Foreskin fibroblast (primary cell): ENCODE measurements at places on chromosomes 12 and 14.

GRCh38 chr14:63777024-63777423, 49.2 kb upstream of the SGPP1 start:
- peak; percentile 72 for DNase-seq

DNA sequence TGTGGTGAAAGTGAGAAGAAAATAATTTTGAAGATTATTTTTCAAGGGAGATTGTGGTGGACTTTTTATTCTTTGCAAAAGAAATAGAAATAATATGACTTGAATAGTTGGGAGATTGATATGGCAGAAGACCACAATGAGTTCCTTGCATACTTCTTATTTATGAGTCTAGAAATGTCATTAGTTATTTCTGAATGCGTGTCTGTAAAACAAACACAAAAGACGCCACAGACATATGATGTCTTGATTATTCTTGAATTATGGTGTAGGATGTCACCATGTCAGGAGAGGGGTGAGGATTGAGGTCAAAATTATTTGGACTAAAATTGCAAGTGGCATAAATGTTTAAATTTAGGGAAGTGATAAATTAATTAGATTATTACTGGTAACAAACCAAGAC, 440.7 kb upstream of the PDE3A start:
- DNase-seq: no peak

DNA sequence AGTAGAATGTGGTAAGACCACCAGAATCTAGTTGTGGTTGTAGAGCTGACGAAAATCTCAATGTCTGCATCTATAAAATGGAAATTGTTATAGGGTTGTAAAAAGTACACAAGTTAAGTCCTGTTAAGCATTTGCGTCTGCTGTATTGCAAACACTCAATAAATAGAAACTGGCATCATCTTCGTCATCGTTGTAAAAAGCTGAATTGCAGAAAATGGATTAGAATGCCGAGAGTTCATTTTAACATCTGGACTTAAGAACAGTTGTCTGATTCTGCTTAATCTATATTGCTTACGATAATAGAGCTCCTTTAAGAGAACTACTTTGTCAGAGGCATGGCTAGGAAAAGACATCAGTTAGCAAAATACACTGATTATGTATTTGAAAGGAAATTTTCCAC, 33.2 kb downstream of the KCNMB4 start:
- DNase-seq: no peak

DNA sequence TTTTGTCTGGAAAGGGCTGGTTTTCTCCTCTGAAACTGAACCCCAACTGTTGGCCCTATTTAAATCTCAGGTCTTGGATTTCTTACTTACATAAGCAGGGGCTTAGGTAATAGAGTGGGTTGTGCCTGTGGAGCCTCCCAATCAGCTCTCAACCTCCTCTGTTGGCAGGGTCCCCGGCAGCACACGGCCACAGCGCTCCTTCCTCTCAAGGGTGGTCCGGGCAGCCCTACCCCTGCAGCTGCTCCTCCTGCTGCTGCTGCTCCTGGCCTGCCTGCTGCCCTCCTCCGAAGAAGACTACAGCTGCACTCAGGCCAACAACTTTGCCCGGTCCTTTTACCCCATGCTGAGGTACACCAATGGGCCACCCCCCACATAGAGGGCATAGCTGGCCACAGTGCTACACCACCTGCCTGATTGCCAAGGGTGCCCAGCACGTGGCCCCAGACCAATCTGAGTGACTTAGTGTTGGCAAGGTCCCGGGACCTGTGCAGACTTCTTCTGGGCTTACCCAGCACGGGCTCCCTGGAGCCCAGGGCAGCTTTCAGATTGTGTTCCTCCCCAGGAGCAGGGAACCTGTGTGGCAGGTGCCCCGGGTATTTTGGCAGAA, 68.9 kb downstream of the ESR2 start:
- no peak for DNase-seq

DNA sequence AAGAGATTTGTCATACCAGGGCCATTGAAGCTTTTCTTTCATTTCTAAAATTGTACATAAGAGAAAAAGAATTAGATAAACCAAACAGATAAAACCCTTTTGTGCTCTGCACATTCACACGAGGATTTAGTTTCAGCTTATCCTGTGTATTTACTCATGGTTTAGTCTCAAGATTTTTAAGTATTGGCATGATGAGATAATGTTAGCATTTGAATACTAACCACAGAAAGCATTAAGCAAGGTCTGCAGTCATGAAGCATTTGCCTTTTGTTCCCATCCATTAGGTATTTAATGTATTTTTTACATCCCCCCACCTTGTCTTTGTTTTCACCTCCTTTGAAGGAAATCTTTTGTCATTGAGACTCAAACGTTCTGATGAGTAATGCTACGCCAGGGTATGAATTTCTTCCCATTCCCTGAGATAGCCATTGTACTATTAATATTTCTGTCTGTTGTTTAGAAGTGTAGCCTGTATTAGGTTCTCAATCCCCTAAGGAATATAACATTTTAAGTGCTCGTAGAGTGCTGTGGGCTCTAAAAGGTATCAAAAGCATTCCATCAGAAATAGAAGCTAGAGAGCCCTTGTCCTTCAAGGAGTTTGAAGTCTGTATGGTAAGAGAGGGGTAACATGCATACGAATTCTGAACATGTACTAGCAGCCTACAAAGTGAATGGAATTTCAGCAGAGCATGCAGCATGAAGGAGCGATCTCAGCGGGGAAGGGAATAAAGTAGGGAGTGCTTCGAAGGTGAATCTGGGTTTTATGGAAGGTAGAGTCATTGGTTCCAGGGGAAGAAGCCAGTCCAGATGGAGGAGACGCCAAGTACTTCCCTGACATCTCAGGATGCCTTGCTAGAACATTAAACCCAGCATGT, 22.3 kb downstream of the CRADD start:
- peak; percentile 39 for DNase-seq

- DNase-seq: no peak
Measured at GRCh38 chr12:74509886-74510285, 27.7 kb upstream of the ATXN7L3B start.

GRCh38 chr14:69441948-69442347, 42.6 kb upstream of the PLEKHD1 start:
- DNase-seq: no peak

DNA sequence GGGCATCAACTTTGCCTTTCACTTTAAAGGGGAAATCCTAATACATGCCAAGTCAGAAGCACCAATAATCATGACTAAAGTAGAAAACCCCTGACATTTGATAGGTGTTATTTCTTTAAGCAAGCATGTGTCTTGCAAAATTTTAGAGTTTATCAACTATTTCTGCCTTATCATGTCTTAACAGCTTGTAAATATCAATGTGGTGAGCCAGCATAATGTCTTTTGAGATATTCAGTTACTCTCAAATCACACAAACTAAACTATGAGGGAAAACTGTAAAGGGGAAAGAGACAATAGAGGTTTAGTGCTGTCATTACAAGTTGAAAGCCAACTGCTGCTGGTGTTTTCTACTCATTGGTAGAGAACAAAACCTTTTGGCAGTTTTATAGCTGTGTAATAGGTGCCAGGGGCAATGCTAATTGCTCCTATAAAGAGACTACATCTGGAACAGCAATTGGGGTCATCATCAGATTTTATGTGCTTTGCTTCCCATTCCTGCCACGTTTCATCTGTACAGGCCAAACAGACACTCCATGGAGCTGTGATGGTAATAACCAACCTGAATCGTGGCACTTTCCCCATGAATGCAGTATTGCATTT, 1027.4 kb downstream of the FSCB start:
- DNase-seq: no peak

DNA sequence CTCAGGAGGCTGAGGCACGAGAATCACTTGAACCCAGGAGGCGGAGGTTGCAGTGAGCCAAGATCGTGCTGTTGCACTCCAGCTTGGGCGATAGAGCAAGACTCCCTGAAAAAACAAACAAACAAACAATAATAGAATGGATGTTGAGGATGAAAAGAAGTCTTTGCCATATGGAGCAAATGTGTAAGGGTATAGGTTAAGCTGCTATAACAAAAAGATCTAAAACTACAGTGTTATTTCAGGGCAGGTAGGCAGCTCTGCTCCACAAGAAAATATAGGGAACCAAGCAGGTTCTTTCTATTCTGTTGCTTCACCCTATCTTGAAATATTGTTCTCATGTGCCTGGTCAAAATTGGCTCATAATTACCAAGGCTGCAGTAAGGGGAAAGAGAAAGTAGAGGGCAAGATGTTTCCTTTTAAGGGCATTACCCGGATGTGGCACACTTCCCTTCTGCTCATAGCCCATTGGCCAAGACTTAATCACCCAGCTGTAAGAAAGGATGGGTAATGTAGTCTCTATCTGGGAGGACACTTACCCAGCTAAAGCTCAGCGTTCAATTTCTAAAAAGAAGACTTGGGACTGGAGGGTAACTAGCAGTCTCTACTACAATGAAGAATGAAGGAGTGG, 23.5 kb downstream of the SDSL start:
- DNase-seq: peak; percentile 16

GRCh38 chr12:122117979-122118378, 39.4 kb downstream of the MLXIP start:
- no peak for DNase-seq

DNA sequence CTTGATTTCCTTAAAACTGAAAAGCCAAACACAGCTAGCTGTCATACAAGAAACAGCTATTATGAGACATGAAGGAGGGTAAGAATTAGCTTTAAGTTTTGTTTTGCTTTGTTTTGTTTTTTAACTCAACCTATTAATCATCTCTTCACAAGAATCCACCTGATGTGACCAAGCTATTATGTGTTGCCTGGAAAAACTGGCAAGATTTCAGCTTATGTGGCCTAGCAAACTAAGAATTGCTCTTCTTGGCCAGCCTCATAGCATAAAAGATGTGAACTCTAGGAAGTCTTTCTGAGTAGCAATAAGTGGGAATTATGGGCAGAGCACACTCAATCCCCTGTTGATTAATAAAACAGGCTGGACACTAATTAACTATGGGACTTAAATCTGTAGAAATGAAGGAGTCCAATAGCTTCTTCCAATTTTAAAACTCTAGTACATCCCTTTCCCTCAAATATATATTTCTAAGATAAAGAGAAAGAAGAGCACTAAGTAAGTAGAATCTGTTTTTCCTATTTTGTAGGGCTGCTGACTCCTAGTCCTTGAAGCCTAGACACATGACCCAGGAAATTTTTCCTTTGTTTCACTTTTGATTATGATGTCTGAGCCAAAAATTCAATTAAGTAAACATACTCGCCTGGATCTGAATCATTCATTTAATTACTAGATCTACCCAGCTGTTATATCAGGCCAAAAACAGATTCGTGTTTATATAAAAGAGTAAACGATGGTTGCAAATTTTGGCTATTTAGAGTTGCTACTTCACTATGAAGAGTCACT, 75.7 kb downstream of the GTF2A1 start:
- no peak for DNase-seq

DNA sequence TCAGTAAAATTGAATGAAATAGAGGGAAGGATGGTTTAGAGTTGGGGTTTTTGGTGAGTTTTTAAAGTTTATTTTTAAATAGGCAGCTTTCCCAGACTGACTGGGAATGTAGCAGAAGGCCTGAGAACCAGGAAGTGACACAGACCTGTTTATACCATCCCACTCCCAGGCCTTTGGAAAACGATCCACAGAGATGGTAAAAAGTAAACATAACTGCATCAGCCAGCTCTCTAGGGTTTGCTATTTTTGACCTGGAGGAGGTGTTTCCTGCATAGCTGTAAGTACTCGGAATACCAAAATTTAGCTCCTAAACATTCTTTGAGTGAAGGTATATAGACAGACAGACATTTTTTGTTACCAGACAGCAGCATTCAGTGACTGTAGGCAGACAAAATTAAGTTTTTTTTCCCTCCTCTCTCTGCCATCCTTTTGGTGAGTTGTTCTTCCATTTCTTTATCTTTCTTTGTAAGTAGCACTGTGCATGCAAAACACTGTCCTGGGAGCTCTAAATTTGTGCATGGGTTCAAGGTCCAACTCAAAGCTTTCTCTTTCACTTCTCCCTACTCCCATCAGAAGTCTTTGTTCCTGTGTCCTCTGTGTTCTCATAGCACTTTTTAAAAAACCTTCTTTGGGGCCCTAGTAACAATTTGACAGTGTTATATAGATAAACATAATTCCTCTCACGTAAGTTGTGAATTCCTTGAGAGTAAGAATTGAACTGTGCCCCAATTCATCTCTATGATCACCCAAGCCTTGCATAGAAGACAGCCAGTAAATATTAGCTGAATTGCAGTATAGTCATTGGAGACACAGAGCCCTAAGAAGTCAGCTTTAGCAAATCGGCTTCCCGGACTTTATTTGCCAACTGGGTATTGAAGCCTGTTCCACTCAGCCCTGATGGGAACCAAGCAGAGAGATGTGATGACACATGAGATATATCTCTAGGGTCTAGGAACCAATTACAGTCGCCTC, 37.4 kb downstream of the SUSD6 start:
- DNase-seq: peak; percentile 45

GRCh38 chr12:12387501-12387900, 30.6 kb downstream of the BORCS5 start:
- DNase-seq: peak; percentile 64

DNA sequence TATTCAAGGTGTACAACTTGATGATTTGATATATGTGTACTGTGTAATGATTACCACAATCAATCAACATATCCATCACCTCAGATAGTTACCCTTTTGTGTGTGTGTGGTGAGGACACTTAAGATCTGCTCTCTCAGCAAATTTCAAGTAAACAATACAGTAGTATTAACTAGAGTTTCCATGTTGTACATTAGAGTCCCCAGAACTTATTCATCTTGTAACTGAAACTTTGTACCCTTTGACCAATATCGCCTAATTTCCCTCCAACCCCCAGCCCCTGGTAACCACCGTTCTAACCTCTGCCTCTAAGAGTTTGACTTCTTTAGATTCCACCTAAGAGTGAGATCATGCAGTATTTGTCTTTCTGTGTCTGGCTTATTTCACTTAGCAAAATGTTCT, 12.1 kb downstream of the ADCK1 start:
- no peak for DNase-seq

DNA sequence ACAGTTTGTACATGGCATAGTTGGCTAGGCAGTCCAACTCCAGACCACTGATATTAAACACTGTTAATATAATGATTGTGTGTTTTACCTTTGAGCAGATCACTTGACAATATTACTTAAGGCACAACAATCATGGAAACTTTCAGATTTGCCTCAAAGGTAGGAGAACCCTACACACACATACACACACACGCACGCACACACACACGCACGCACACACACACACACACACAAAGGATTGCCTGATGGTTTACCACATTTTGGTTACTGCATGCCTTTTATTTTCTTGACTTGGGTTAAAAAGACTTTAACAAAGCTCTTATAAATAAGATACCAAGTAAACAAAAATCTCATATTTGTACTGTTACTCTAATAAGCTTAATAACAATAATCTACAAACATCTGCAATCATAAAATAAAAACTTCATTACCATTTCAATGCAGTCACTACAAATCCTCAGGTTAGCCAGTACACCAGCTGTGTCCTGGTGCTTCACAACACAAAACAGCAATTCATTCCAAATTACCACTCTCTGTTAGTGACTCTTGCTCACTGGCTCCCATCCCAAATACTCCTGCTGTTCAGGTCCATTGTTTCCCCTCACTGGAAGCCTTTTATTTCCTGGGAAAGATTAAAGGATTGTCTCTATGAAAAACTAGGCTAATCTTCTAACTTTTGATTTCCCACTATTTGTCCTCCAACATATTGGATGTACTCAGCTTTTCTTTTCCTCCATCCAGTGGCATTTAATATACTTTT, 175.2 kb upstream of the ATP2B1 start:
- DNase-seq: no peak

GRCh38 chr14:64758691-64759554, 54.7 kb downstream of the PLEKHG3 start:
- peak; percentile 95 for DNase-seq
